Adrenal gland (tissue), 19 donors: ENCODE measurements at places on chromosomes 3 and 15. TPM values are rescaled to one million over a fixed set of nuclear protein-coding genes. Genes with fewer than 3 reads are reported as not detected.

Gene TIMP4
- 14.1 TPM for polyA plus RNA-seq

GRCh38 chr3:141076797-141077571 is 25.8 kb downstream of the SPSB4 start:
- peak; percentile 34 for DNase-seq

DNA sequence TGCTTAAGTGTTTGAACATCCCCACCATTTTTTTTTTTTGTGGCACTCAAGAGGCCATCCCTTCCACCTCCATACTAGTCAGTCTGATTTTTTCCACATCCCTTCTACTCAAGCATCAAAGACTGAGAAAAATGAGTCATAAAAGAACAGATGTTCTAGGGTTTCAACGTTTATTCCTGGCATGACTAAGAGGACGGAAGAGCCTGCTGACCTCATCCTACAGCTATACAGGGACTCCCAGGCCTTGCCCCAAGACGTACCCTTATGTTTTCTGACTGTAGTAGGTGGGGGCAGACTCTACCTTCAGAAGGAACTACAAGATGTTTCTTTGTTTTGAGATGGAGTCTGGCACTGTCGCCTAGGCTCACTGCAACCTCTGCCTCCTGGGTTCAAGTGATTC is 3.3 kb upstream of the ITPKA start:
- DNase-seq = no peak

Gene MESP2
- polyA plus RNA-seq = 0.37 TPM

DNA sequence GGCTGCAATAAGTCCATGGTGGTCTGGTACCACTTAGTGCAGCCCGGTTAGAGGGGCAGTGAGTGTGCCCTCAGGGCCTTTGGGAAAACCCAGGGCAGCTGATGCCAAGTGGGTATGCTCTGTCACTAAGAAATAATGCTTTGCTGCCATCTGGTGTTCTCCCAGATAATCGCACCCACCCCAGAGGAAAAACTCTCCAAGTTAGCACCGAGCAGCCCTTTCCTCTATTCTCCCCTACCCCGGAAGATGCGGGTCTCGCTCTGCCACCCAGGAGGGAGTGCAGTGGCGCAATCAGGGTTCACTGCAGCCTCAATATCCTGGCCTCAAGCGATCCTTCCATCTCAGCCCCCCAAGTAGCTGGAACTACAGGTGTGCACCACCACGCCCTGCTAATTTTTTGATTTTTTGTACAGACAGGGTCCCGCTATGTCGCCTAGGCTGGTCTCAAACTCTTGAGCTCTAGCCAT is 21.3 kb upstream of the DAPK2 start:
- peak; percentile 84 for DNase-seq

- no peak for DNase-seq
Measured at GRCh38 chr3:67526246-67526645, 128.2 kb downstream of the SUCLG2 start.

Gene CDCP1
- 0.27 TPM for polyA plus RNA-seq

DNA sequence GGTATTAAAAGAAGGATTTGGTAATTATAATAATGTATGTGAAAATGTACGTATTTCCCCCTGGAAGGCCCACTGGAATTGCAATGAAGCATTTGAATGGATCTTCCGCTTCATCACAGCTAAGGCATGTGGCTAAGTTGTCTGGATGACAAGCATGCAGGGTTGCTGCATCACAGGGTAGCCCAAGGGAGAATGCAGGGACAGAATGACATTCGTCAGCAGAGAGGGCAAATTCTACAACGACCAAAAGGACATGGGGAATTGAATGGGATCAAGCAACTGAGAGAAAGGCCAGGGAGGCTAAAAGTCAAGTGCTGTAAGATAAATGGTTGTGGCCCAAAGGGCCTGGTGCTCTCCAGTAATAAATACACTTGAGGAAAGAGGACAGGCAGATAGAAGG is 95.4 kb downstream of the ISL2 start:
- no peak for DNase-seq

DNA sequence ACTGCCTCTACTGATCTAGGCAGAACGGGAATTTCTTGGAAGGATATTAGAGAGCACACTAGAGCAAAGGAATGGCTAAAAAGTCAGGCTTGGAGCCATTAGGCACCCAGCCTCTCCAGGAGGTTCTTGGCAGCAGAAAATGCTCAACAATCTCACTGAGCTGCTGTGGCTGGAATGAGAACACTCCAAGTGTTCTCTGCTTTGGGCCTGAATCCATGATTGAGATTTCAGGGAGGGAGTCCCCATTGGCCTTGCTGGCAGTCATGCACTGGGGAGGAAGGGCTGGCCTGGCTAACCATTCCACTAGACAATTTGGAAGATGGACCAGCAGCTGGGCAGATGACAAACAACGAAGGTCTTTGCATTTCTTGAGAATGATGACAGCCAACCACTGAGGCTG is 362.6 kb downstream of the SHQ1 start:
- no peak for DNase-seq

Gene PSTPIP1
- polyA plus RNA-seq = 31.5 TPM

DNA sequence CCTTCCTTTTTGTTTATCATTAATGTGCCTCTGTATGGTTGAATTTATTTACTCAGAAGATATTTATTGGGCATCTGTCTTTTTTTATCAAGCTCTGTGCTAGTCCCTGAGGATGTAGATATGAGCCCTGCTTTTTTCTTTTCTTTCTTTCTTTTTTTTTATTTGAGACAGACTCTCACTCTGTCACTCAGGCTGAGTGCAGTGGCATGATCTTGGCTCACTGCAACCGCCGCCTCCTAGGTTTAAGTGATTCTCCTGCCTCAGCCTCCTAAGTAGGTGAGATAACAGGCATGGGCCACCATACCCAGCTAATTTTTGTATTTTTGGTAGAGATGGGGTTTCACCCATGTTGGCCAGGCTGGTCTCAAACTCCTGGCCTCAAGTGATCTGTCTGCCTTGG is 58.5 kb downstream of the MBNL1 start:
- no peak for DNase-seq

Gene LRRC58
- 5.8 TPM for polyA plus RNA-seq

DNA sequence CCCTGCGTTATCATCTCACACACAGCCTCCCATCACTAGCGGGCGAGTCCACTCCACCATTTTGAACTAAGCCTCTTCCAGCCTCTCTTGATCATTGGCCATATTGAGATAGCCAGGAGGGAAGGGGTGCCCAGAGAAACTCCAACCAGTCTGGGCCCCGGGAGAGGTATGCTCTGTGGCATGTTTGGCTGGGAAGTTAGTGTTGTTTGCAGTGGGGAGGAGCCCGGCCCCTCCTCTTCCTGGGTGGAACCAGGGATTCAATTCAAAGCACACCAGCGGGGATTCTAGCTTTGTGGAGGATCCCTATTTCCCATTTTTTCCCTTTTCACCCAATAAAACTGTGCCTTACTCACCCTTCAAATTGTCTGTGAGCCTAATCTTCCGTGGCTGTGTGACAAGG is 71.8 kb downstream of the GBE1 start:
- no peak for DNase-seq

DNA sequence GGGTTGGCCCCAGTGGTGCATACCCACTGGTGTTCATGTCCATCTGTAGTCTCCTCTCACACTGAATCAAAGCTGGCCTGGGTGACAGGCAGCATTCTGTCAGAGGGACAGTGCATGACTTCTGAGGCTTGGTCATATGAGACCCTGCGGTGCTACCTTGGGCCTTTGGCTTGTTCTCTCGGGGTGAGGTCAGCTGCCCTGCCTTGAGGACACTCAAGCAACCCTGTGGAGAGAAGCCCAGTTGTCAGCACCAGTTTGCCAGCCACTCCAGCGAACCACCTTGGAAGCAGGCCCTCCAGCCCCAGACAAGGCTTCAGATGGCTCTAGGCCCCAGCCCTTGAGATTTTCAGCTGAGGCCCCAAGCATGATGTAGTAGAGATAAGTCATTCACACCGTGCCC is 16.9 kb upstream of the RAB7A start:
- DNase-seq = no peak

GRCh38 chr15:66484539-66485112 is 12.9 kb downstream of the SNAPC5 start:
- no peak for DNase-seq

Gene LRRIQ4
- 0.13 TPM for polyA plus RNA-seq

Gene CCR4
- polyA plus RNA-seq = not detected

- peak; percentile 42 for DNase-seq
Measured at GRCh38 chr3:38960953-38961622, 90.7 kb downstream of the SCN11A start.

DNA sequence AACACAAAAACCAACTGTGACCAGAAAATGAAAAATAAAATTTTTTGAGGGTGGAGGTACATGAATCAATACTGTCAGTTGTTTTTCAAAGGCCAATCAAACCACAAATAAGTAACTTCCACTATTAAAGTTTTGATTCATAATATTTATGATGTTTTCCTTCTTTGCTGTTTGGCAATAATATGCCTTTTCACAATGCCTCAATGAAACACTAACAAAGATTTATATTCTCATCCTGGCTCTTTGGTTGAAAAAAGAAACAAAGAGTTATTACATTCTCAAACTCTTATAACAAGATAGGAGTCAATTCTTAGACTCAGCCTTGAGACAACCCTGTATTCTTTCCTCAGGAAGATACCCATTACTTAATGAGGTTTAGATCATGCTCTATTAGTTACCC is 63.1 kb downstream of the C3orf70 start:
- no peak for DNase-seq

Gene CLRN1
- polyA plus RNA-seq = 13.7 TPM

Gene FMN1
- polyA plus RNA-seq = 6.0 TPM

DNA sequence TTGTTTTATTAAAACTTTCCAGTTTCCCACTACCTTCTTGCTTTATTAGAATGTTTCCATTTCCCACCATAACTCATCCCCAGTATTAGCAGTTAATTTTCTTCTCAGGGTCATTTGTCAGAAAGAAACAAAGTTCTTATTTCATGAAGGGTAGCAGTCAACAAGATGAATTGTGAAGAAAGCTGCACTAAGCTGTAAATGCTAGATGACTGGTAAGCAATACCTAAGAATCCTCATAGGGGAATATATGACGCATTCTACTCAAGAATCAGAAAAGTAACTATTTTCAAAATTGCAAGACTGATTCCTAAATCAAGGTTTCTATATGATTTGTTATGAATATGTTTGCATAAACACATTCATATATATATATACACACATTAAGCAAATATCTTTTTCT is 48.8 kb upstream of the WDR5B start:
- no peak for DNase-seq

GRCh38 chr3:9072667-9073009 is 109.4 kb upstream of the RAD18 start:
- no peak for DNase-seq

DNA sequence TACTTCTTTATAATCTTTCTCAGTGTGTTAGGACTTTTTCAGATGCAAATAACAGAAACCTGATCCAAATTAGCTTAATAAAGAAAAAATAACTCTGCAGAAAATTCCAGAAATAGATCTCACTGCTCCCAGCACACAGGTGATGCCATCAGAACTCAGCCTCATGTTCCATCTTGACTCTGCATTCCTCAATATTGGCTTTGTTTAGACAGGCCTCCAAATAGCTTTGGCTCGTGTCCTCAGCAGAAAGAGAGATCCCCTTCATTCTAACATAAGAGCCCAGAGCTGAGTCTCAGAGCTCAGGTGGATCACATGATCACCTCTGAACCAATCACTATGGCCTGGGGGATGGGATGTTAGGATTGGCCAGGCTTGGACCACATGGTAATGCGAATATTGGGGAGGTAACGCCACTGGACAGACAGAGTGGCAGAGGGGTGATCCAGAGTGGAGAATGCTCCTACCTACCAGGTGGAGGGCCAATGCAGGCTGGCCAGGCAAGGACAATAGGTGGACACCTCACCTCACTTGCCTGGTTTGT is 46.6 kb upstream of the TBC1D21 start:
- DNase-seq = no peak

Gene C3orf49
- not detected for polyA plus RNA-seq

DNA sequence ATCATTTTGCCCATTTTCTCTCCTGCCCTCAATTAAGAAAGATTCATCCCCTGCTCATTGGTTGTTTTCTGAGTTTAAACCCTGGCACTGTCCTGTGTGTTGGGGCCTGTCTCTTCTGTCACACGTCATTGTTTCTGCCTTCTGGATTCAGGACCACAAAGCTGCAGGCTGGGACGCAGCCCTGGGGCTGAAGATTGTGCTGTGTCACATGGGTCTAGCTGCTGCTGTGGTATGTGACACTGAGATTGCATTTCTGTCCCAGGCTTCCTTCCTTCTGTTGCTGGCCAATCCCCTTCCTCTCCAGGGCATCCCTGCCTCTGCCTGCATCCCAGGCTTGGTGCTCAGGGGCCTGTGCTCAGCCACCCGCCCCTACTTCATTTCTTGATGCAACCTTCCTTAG is 28.9 kb downstream of the INSYN1 start:
- no peak for DNase-seq

Gene CYP8B1
- 0.07 TPM for polyA plus RNA-seq

GRCh38 chr3:150823277-150823676 is 60.3 kb upstream of the SIAH2 start:
- no peak for DNase-seq

Gene CAMK2N2
- 6.1 TPM for polyA plus RNA-seq

GRCh38 chr15:52306270-52306669 is 10.7 kb upstream of the MYO5C start:
- DNase-seq = no peak

DNA sequence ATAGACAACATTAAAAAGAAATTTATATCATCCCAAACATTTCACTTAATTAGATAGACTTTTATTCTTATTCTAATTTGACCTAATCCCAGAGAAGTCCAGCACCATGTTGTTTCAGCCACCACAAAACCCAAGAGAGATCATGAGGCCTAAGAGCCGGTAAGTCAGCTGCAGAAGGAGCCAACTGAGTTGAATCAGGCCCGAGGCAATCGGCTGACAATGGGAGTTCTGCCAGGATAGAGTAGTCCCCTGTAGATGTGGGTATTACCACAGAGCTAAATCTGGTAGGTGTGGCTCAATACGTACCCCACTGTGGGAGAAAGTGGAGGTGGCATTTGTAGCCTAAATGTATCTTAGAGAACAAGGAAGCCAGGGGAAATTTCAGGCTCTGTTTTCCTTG is 49.7 kb upstream of the UMPS start:
- DNase-seq = no peak

Gene EBLN2
- polyA plus RNA-seq = 1.4 TPM

DNA sequence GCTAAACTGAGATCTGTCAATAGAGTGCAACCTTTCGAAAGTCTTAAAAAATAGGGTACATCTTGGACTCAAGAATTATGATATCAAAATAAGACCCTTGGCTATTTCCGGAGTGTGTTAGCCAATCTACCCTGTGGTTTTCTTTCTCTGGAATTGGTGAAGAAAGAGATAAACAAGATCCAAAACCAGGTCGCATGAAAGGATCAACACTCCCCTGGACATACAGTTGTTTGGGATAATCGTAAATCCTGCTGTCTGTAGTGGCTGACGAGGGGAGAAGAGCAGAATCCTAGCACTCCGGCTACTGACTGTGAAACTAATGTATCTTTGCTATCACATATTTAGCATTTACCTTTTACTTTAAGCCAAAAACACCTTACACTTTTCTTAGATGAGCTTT is 30.9 kb downstream of the FNDC3B start:
- DNase-seq = no peak

Gene SRGAP3
- polyA plus RNA-seq = 3.3 TPM

GRCh38 chr15:78110096-78110495 is 17.7 kb downstream of the SH2D7 start:
- DNase-seq = no peak
